NB4 (cell line): ENCODE measurements at places on chromosomes 4 and X.
A peak's percentile ranks its signal among the peaks of the same experiment; 100 is the strongest.

- DNase-seq, result no peak
Measured at GRCh38 chr4:88240297-88240714, 44.1 kb downstream of the PPM1K start.

DNA sequence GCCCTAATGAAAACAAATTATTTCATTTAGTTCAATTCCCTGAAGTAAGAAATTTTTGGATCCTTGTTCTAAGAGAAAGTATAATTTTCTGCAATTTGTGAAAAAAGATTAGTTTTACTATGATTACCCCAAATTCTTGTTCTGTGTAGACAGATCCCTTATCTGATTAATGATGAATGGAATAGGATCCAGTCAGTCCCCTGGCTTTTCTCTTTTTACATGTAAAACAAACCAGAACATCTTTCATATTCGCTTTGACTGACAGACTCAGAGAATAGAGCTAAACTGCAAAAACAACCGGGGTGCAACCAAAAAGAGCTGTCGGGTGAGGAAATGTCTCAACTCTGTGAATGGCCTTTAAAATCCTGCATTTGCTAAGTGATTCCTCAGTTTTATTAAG, 93.4 kb upstream of the VEGFC start:
- DNase-seq, result no peak

DNA sequence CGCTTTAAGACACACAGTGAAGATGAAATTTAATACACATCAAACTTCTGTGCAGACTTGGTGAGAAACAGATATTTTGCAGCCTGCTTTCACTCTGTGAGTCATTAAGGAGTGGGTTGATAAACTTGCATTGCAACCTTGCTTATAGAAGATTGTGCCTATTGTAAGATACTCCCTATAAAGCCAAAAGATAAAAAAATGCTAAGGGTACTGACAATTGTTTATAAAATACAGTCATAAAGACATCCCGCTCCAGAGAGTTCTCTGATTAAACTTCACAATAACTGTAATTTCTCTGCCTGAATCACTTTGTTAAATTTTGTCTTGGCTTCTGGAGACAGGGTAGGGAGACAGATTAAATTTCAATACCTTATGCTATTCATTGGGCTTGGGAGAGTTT, 49.1 kb downstream of the GALNT7 start:
- peak; percentile 44 for DNase-seq

- no peak for DNase-seq
Measured at GRCh38 chrX:138057883-138058282, 492.0 kb downstream of the ZIC3 start.

DNA sequence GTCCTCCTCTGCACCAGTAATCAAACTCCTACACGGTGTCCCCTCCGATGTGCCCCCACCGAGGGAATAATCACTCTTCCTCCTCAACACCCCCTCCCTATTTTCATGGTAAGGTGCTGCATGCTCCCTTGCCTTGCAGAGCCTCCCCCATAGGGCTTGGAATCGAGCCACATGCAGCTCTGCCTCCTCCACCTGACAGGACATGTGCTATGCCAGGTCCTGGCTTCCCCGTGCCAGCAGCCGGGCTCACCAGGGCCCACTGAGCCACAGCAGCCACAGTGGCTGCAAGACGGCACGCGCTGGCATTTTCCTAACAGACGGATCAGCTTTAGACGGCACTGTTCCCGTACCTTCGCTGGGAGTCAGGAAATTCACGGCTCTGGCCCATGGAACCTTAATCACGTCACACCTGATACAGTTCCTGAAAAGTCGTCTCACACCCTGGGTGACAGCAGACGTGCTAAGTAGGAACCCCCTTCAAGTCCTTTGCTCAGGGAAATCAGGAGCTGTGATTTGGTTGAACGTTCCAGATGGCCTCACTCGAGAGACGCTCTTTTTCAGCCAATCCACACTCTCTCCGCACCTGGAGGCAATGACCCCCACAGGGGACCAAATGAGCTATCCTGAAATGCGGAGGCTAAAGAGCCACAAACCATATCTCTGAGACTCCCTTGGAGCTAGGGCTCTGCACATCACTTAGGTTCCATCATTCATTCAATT, 63.2 kb downstream of the JAKMIP1 start:
- DNase-seq, result no peak

DNA sequence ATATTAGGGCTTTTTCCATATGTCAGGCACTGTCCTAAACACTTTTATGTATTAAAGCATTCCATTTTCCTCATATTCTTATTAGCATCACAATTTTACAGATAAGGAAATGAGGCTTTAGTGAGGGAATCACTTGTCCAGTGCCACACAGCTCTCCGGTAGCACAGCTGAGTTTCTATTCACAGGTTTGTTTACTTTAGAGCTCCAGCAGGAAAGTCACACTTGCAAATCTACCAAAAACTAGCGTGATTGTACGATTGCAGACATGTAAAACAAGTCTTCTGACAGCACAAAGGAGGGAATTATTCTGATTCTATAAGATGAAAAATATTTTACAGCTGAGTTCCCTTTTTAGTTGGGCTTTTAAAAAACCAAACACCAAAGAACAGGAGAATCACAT, 472.1 kb downstream of the TMA16 start:
- no peak for DNase-seq

- DNase-seq, result no peak
Measured at GRCh38 chrX:53223955-53224859, 800 bp downstream of the KDM5C start.

DNA sequence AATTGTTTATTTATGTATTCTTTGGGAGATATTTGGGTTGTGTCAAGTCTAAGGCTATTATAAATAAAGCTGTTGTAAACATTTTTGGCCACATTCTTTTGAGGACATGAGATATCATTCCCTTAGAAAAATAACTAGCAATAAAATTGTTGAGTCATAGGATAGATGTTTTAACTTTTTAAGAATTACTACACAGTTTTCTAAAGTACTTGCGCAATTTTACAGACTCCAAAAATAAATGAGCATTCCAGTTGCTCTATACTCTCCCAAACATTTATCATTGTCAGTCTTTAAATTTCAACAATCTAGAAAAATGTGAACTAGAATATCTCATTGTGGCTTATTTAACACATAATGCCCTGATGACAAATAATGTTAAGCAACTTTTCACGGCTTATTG, 189.1 kb upstream of the ADGRL3 start:
- DNase-seq, result no peak

GRCh38 chr4:112153211-112153791, 8.0 kb downstream of the FAM241A start:
- peak; percentile 37 for DNase-seq

DNA sequence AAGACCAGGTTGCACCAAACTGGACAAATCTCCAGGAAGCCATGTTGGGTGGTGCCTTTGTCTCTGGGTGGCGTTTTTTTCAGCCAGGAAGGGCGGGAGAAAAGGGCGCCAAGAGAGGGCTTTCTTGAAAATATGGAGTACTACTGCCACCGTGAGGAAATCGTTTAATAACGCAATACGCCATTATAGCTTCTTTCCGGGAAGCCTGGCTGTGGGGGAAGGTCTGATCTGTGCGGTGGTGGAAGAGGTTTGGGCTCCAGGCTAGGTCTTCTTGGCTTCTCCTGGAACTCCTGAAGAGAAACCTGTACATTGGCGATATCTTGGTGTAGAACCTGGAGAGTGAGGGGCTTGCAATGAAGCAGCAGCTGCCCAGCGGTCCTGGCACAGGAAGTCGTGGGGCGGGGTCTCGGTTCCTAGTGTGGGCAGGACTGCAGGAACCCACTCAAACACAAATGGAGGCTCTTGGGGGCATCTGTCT, 202.7 kb downstream of the OR13H1 start:
- no peak for DNase-seq

GRCh38 chr4:109156356-109156755, 146.1 kb downstream of the COL25A1 start:
- no peak for DNase-seq

- no peak for DNase-seq
Measured at GRCh38 chr4:22372986-22373385, 142.9 kb downstream of the ADGRA3 start.

GRCh38 chr4:22515145-22515887, 550 bp downstream of the ADGRA3 start:
- DNase-seq, result peak; percentile 49

DNA sequence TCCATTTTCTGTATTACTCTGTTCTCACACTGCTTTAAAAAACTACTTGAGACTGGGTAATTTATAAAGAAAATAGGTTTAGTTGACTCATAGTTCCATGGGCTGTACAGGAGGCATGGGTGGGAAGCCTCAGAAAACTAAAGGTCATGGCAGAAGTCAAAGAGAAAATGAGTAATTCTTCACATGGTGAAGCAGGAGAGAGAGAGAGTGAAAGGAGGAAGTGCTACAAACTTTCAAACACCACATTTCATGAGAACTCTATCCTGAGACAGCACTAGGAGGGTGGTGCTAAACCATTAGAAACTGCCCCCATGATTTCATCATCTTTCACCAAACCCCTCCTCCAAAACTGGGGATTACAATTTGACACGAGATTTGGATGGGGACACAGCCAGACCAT, 108.0 kb upstream of the PBDC1 start:
- DNase-seq, result peak; percentile 35

DNA sequence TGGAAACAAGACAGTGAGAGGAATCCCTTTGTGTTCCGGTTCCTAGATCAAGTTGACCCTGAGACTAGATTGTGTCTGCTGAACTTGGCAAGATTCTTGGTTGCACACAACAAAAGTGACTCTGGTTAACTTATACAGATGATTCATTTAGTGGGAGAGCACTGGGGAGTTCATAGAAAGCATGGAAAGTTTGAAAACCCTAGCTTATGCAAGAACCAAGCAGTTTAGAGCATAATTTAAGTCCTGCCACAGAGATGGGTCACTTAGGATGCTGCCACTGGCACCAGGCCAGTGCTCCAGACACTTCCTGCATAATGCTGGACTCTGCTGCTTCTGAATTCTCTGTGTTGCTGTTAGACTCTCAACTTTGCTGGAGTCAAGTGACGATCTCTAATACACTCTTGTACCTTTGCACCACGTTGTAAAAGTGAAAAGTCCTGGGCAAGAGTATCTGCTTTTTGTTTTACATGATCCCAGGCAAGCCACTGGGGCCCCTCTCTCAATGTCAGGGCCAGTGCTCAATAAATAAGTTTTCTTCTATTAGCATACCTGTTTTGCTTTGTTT, 12.7 kb upstream of the DCUN1D4 start:
- DNase-seq, result no peak

DNA sequence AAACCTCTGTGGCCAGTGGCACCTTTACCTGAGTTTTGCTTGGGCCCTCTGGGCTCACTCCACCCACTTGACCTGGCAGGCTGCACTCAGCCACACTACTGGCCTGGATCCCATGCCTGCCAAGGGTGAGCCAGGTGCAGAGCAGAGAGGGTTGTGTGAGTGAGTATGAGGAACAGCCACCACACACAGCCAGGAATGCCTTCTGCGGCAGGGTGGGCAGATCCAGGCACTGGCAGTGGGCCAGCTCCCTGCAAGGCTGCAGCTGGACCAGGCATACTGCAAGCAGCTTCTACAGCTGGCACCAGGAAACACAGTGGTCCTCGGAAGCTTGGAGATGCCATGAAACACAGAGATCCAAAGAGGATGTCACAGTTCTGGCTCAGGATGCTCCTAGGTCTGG, 570.1 kb upstream of the ACTRT1 start:
- DNase-seq, result no peak
